ENCODE measurements at places on chromosomes 11 and 22. TPM values are rescaled to one million over a fixed set of nuclear protein-coding genes. Genes with fewer than 3 reads are reported as not detected.

- H3K4me1 ChIP-seq = no peaks in the 10 kb centered on the region
- no peaks in the 10 kb centered on the region for H3K27me3 ChIP-seq
- DNase-seq = peak; percentile 5
These were observed 564.6 kb downstream of the BRD1 start for GRCh38 chr22:49263101-49263500.

DNA sequence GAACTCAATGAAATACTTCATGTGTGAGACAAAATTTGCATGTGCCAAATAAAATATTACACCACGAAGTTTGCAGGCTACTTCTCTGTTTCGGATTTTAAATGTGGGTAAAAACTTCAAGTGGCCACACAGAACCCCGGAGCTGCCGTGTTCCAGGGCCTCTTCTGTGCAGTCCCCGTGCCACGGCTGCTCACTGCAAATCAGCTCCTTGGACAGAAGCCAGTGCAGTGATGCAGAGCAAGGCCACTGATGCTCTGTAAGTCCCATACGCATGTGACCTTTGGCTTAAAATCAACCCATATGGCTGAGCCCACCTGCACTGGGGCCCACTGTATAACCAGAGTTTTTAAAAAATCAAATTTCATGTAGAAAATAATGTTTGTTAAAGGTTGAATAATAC lies 1309.4 kb downstream of the TBC1D22A start:
- no peak overlapping the region for H3K4me3 ChIP-seq
- no peak overlapping the region for H3K27ac ChIP-seq
- DNase-seq = no peak
- peaks cover 4% of the 10 kb centered on the region for H3K4me1 ChIP-seq
- no peaks in the 10 kb centered on the region for H3K27me3 ChIP-seq
- no peaks in the 10 kb centered on the region for H3K36me3 ChIP-seq

GRCh38 chr11:119518746-119519730 lies 96.1 kb upstream of the THY1 start:
- H3K4me1 ChIP-seq = no peaks in the 10 kb centered on the region
- DNase-seq = peak; percentile 92
- H3K27me3 ChIP-seq = peaks cover 3% of the 10 kb centered on the region
- no peak overlapping the region for H3K27ac ChIP-seq
- H3K4me3 ChIP-seq = no peak overlapping the region

- H3K4me1 ChIP-seq = peaks cover 4% of the 10 kb centered on the region
- no peak overlapping the region for H3K27ac ChIP-seq
- no peak overlapping the region for H3K4me3 ChIP-seq
- no peak for DNase-seq
- H3K36me3 ChIP-seq = no peaks in the 10 kb centered on the region
- H3K27me3 ChIP-seq = no peaks in the 10 kb centered on the region
These were observed 1486.7 kb downstream of the FAM181B start for GRCh38 chr11:81246941-81247340.

DNA sequence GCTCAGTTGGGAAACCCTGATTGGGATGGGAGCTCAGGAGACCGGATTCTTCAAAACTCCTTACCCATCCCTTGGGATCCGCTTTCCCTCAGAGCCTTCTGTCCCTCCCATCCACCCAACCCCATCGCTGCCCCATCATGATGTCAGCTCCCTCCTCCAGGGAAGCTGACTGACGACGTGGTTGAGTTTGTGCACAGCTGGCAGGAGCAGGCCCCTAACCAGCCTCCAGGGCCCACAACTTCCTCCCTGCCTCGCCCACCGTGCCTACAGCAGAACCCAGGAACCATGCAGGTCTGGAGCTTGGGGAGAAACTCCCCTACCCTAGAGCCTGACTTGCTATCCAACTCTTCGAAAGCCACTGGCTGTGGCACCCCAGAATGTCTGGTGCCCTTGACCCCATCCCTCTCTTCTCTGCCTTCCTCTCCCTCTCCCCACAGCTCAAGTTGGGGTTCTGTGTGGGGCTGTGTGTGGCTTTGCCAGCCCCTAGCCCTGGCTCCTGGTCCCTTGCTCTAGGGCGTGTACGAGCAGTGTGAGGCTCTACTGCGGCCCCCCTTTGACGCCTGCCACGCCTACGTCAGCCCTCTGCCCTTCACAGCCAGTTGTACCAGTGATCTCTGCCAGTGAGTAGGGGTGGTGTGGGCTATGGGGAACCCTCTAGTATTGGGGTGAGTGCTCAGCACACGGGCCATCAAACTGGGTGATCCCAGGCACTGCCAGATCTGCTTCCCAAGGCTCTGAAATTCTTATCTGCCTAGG lies 11.1 kb downstream of the OTOG start:
- H3K4me1 ChIP-seq = peaks cover 2% of the 10 kb centered on the region
- no peak overlapping the region for H3K4me3 ChIP-seq
- H3K27ac ChIP-seq = no peak overlapping the region
- H3K36me3 ChIP-seq = no peaks in the 10 kb centered on the region
- peaks cover 79% of the 10 kb centered on the region for H3K27me3 ChIP-seq

- no peaks in the 10 kb centered on the region for H3K4me1 ChIP-seq
- H3K27me3 ChIP-seq = no peaks in the 10 kb centered on the region
- H3K36me3 ChIP-seq = peaks cover 85% of the 10 kb centered on the region
- no peak for DNase-seq
- no peak overlapping the region for H3K4me3 ChIP-seq
These were observed 50.6 kb downstream of the PICALM start for GRCh38 chr11:86018249-86018648.

- no peak overlapping the region for H3K4me3 ChIP-seq
- DNase-seq = peak; percentile 79
- peaks cover 6% of the 10 kb centered on the region for H3K36me3 ChIP-seq
- H3K4me1 ChIP-seq = peaks cover 23% of the 10 kb centered on the region
- H3K27ac ChIP-seq = no peak overlapping the region
These were observed 38.6 kb downstream of the PACSIN2 start for GRCh38 chr22:42976217-42976933.

DNA sequence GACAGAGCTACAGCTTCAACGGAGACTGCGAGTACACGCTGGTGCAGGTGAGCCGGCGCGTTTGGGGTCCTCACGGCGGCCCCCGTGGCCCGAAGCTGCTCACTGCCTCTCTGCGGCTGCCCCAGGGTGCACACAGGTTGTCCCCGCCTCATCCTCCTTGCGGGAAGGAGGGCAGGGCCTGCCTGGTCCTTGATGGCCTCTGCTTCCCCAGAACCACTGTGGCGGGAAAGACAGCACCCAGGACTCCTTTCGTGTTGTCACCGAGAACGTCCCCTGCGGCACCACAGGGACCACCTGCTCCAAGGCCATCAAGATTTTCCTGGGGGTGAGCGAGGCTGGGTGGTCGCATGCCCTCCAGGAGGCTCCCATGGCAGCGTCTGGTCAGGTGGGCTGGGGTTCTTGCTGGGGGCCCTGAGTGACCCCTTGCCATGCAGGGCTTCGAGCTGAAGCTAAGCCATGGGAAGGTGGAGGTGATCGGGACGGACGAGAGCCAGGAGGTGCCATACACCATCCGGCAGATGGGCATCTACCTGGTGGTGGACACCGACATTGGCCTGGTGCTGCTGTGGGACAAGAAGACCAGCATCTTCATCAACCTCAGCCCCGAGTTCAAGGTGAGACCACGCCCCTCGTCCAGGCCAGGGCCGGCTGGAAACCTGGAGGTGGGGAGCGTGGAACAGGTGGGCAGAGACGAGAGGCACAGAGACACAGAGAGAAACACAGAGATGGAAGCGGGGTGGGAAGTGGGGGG lies 19.4 kb downstream of the MUC5AC start:
- H3K27ac ChIP-seq = no peak overlapping the region
- no peaks in the 10 kb centered on the region for H3K4me1 ChIP-seq
- no peaks in the 10 kb centered on the region for H3K27me3 ChIP-seq
- H3K36me3 ChIP-seq = no peaks in the 10 kb centered on the region
- H3K4me3 ChIP-seq = no peak overlapping the region
- no peak for DNase-seq

GRCh38 chr11:2577031-2577990 lies 122.5 kb downstream of the KCNQ1OT1 start:
- H3K4me1 ChIP-seq = peaks cover 7% of the 10 kb centered on the region
- no peaks in the 10 kb centered on the region for H3K36me3 ChIP-seq
- peaks cover 6% of the 10 kb centered on the region for H3K27me3 ChIP-seq
- H3K4me3 ChIP-seq = no peak overlapping the region

- H3K4me3 ChIP-seq = no peak overlapping the region
- no peaks in the 10 kb centered on the region for H3K36me3 ChIP-seq
- H3K4me1 ChIP-seq = peaks cover 8% of the 10 kb centered on the region
- no peak overlapping the region for H3K27ac ChIP-seq
These were observed 459.8 kb downstream of the SOX6 start for GRCh38 chr11:15896530-15896929.

DNA sequence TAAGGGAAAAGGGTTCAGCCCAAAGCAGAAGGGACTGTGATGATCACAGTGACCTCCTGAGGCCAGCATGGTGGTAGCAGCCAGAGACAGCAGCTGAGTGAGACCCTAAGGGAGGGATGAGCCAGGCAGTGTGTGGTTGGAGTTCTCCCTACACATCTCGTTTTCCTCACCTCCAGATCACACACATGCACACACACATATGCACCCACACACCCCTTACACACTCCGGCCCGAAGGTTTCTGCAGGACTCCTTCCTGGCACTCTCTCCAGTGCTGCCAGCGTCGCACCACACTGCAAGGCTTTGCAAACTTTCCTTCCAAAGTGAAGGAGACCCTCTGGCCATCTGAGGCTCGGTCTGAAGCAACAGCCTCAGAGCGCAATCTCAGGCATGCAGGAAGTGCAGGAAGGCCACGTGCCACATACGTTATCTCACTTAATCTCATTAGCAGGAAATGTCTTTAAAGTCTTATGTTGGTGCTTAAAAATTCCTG lies 26.9 kb upstream of the TP53I11 start:
- H3K36me3 ChIP-seq = no peaks in the 10 kb centered on the region
- peaks cover 27% of the 10 kb centered on the region for H3K4me1 ChIP-seq
- H3K27me3 ChIP-seq = no peaks in the 10 kb centered on the region
- DNase-seq = peak; percentile 85

- H3K36me3 ChIP-seq = peaks cover 6% of the 10 kb centered on the region
- no peaks in the 10 kb centered on the region for H3K27me3 ChIP-seq
- no peak overlapping the region for H3K27ac ChIP-seq
- peak; percentile 51 for DNase-seq
- H3K4me1 ChIP-seq = no peaks in the 10 kb centered on the region
These were observed 42.3 kb downstream of the RNF141 start for GRCh38 chr11:10498426-10499250.

- H3K27ac ChIP-seq = no peak overlapping the region
- H3K4me1 ChIP-seq = no peaks in the 10 kb centered on the region
- no peak for DNase-seq
- H3K4me3 ChIP-seq = no peak overlapping the region
- H3K36me3 ChIP-seq = no peaks in the 10 kb centered on the region
- H3K27me3 ChIP-seq = no peaks in the 10 kb centered on the region
These were observed 141.5 kb upstream of the MTMR2 start for GRCh38 chr11:96065379-96065778.

GRCh38 chr11:64490562-64491216 lies 100.3 kb upstream of the SLC22A12 start:
- H3K36me3 ChIP-seq = no peaks in the 10 kb centered on the region
- DNase-seq = no peak
- H3K27me3 ChIP-seq = peaks cover 44% of the 10 kb centered on the region

GRCh38 chr11:6660712-6661111 lies 5.1 kb upstream of the DCHS1 start:
- DNase-seq = no peak
- H3K4me3 ChIP-seq = no peak overlapping the region
- H3K36me3 ChIP-seq = no peaks in the 10 kb centered on the region
- H3K27me3 ChIP-seq = peaks cover 17% of the 10 kb centered on the region
- H3K27ac ChIP-seq = no peak overlapping the region

DNA sequence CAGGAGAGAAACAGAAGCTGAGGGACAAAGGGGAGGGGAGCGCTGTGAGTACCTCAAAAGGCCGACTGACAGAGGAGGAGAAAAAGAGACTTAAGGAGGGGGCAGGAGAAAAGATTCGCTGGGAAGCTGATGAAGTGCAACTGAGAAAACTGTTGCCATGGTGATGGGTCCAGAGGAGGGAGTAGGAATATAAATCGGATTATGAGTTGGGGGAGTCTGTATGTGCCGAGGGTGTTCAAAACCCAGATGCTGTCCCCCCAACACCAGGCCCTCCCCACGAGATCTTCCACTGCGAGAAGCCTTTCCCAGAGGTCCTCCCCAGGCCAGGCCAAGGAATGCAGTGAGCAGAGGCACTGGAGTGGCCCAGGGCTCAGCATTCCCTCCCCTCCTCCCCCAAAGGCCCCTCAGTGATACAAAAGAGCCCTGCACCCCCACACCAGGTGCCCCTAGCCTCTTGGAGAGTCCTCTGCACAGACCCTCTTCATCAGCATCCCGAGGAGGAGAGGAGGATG lies 13.7 kb upstream of the BCL9L start:
- no peak overlapping the region for H3K4me3 ChIP-seq
- no peaks in the 10 kb centered on the region for H3K36me3 ChIP-seq
- no peak overlapping the region for H3K27ac ChIP-seq
- DNase-seq = peak; percentile 41
- no peaks in the 10 kb centered on the region for H3K27me3 ChIP-seq
- no peaks in the 10 kb centered on the region for H3K4me1 ChIP-seq

DNA sequence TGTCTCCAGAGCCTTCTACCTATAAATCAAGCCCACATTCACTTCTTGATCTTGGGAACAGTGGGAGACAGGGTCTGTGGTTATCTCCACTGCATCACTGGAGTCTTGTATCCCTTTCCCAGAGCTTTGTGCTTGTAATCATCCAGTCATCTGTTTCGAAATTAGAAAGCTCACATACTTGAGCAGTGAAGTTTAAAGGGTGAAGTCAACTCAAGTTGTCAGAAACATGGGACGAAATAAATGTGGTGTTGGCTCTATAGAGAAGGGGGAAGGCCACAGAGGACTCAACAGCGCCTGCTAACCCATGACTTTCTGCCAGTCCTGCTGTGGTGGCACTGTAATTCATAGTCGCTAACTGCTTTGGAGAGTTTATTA lies 197.5 kb downstream of the DBX1 start:
- no peaks in the 10 kb centered on the region for H3K27me3 ChIP-seq
- H3K27ac ChIP-seq = no peak overlapping the region
- no peaks in the 10 kb centered on the region for H3K36me3 ChIP-seq
- no peaks in the 10 kb centered on the region for H3K4me1 ChIP-seq
- no peak for DNase-seq
- H3K4me3 ChIP-seq = no peak overlapping the region

GAL gene
- 97.6 TPM for total RNA-seq

THY1 gene
- 58.0 TPM for total RNA-seq

RAB1B gene
- 122 TPM for total RNA-seq

HTR3A gene
- total RNA-seq = not detected

NLRP6 gene
- total RNA-seq = not detected

TRIM49C gene
- not detected for total RNA-seq

MIOX gene
- not detected for total RNA-seq

FXYD6 gene
- total RNA-seq = 58.8 TPM

FXYD2 gene
- 2.5 TPM for total RNA-seq

Data from endodermal cell (in vitro differentiated cells).